ENCODE measurements at places on chromosomes 11 and 22.
A peak's percentile ranks its signal among the peaks of the same experiment; 100 is the strongest.

GRCh38 chr11:16924826-16925560 is 89.2 kb downstream of the PLEKHA7 start:
- DNase-seq = peak; percentile 13

GRCh38 chr22:49959782-49960158 is 802 bp upstream of the PIM3 start:
- peak; percentile 22 for DNase-seq

DNA sequence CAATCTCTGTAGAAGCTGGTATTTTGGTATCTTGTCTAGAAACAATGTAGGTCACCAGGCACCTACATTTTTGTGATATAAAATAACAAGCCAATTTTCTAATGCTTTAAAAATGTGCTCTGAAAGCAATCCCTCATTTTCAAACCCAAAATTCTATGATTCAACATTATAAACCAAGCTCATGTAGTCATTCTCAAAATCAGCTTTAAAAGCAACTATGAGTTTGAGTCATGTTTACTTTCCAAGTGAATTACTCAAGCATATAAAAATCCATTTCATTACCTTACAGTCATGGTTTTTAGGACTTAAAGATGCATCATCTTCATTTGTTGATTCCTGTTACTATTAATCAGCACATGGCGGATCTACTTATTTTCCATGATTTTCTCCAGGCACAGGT is 216.4 kb downstream of the GRM5 start:
- peak; percentile 67 for DNase-seq

- DNase-seq = no peak
These were observed 759.0 kb upstream of the API5 start for GRCh38 chr11:42552786-42553185.

DNA sequence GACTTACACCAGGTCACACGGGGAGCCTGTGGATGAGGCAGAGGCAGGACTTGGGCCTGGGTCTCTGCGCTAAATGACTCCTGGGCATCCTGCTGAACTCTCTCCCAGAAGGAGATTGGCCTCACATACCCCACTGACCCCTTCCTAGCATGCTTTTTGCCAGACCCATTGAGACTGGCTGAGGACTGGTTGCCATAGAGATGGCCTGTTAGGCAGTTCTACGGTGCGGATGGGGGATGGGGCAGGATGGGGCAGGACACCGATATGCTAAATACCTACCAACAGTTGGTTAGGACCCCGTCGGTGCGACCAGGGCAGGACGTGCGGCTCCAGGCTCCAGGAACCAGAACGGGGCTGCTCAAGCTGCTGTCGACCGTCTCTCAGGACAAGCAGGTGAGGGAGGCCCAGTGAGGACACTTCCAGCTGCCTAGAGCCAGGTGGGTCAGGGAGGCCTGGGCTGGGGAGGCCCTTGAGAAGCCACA is at the start of gene TSGA10IP:
Gene TSGA10IP, plus strand, starts transcription at position 51 of the 482 bp plus-strand sequence. Its CDS starts 196 bp downstream, at position 247.
- no peak for DNase-seq

GRCh38 chr22:28771195-28771791 is 1.2 kb upstream of the CCDC117 start:
- DNase-seq = no peak

- DNase-seq = no peak
These were observed 30.2 kb downstream of the OSBPL5 start for GRCh38 chr11:3134651-3135480.

- DNase-seq = no peak
These were observed 89.4 kb upstream of the THY1 start for GRCh38 chr11:119512369-119512768.

GRCh38 chr11:57397394-57397990 is 7.0 kb upstream of the PRG2 start:
- no peak for DNase-seq

DNA sequence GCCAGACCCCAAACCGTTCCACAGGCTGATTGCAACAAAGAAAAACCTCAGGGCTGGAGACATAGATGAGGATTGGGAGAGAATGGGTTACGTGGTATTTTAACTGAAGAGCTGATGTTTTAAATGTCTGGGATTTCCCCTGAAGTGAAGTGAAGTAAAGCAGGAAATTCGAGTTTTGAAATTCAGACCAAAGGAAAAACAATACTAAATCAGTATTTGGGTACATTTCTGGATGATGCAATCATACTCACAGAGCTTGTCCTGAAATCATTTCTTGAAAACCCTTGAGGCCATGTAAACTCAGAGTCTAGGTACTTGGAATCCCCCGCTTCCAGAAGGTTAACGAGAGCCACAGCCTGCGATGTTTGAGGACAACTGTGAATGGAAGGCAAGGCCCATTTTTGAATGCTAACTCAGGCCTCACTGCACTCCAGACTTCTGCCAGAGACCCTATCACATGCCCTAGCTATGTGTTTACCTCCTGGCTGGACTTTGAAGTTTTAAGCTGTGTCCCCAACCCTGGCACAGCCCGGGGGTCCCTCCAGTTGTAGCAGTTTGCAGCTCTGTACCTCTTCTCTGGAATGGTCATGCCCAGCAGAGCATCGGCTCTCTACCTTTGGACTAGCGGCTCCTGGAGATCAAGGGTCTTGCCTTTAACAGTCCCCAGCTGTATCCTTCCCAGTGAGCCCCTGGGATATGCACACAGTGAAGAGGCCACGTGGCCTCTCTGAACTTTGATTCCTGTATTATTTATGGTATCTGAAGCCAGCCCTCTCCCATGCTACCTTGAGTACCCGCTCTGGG is 5.4 kb upstream of the FTH1 start:
- peak; percentile 84 for DNase-seq

GRCh38 chr11:74721479-74721835 is 9.8 kb downstream of the CHRDL2 start:
- DNase-seq = no peak

- no peak for DNase-seq
These were observed 41.5 kb upstream of the PPARA start for GRCh38 chr22:46108564-46109473.

GRCh38 chr11:70070706-70071105 is 7.4 kb upstream of the ANO1 start:
- DNase-seq = no peak

GRCh38 chr22:27687984-27688545 is 113.5 kb downstream of the MN1 start:
- no peak for DNase-seq

DNA sequence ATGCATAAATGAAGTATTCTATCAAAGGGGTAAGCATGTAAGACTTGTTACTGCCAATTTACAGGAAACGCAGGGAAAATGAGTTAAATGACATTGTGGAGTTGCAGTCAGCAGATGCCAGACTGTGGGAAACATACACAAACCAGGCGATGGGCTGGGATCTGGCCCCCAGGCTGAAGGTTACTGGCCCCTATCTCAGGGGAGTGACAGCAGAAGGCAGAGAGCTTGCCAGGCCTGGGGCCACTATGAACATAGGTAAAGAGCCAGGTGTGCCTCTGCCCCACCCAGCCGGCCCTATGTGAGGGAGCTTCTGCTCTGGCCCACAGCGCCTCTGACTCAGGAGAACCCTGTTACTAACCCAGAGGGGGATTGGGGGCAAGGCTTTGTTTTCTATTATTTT is 26.1 kb upstream of the SLC25A1 start:
- DNase-seq = no peak

DNA sequence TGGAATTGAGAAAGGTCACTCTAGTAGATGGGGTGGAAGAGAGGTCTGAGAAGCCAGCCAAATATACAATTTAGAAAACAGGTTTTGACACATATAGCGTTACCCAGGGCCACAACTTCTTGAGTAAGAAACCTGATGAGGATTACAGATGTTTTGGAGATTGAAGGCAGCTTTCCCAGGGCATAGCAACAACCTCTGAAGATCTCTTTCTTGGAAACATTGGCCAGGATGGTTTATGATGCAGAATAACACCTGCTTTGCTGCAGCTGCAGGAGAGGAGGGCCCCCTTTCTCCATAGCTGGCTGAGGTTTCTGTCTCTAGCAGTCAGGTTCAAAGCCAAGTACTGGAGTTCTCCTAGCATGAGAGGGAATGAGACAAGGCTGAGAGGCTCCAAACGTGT is 75.1 kb upstream of the NUP50 start:
- DNase-seq = no peak

- DNase-seq = no peak
These were observed 2.6 kb upstream of the P2RY2 start for GRCh38 chr11:73215191-73216134.

GRCh38 chr11:6703247-6704063 is 20.3 kb upstream of the MRPL17 start:
- peak; percentile 64 for DNase-seq

GRCh38 chr22:50317674-50318073 is 9.1 kb downstream of the DENND6B start:
- DNase-seq = no peak

DNA sequence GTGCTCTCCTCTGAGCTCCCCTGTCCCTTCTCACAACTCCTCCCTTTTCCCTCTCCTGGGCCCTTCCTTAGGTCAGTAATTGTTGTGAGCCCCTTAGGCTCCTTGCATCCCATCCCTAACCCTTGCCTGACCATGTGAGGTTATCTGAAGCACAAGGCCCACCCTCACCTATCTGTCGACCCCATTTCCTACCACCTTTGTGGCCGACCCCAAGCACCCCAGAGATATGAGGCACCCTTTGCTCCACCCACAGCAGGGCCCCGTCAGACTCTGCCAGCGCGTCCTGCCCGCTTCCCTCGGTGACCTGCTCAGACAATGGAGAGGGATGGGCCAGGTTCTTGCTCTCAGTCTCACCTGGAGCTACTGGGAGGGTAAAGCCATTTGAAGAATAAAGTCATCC is 1.3 kb downstream of the GNG3 start:
- no peak for DNase-seq

DNA sequence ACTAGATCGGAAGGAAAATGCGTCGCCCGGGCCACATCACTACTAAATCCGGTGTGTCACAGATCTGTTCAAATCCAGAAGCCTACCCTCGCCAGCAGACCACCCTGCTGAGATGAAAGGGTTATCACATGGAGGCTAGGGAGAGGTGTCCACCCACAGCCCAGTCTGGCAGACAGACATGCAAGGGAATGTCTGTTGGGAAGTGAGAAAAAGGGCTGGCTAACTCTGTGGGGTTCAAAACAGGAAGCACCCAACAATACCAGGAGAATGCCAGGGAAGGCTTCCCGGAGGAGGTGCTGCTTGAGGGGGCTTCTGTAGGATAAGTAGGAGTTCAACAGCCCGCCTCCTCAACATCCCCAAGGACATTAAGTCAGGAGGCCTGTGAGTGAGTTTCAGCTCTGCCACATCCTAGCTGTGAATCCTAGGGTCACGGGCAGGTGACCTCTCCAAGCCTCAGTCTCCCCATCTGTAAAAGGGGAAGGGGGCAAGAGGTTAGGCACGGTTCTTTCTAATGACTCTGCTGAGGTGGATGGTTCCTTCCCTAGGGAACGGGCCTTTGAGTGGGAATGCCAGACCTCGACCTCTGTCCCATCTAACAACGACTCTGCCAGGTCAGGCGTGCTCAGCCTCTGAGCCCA is 1.1 kb downstream of the TPST2 start:
- DNase-seq = no peak

GRCh38 chr11:123537726-123538125 is 107.7 kb downstream of the GRAMD1B start:
- DNase-seq = no peak

DNA sequence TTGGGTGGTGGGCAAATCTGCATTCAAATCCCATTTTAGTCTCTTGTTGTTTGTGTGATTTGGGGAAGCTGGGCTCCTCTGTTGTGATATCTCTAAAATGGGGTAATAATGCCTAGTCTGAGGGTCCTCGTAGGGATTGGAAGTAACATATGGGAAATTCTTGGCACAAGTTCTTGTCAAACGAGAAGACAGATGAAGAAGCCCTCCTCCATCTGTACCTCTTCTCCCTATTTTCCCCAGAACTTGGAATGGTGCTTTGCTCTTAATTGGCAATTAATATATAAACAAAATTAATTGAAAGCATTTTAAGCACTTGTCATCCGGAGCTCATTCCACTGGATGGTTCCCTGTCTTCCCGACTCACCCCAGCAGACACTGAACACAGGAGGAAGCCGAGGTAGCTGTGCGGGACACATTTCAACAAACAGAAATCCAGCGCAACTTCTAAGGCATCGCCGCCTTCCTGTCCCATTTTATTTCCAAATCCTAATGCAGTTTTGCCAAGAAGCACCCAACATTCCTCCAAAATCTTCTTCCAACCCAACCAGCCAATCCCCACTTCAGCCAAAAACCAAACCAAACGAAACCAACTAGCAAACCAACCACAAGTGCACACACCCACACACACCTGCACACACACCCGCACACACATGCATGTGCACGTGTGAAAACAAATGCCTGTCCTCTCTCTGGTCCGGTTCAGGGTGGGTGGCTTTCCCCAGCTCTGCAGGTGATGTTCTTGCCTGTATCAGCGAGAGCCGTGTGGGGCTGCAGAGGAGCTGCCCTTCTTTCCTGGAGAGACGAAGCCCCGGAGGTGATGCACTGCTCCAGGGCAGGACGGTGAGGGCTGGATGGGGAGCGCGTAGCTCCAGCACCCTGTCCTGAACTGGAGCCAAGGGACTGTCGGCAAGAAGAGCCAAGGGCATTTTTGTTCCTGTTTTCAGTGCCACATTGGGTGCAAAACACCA is 100.8 kb upstream of the B3GAT1 start:
- DNase-seq = no peak

DNA sequence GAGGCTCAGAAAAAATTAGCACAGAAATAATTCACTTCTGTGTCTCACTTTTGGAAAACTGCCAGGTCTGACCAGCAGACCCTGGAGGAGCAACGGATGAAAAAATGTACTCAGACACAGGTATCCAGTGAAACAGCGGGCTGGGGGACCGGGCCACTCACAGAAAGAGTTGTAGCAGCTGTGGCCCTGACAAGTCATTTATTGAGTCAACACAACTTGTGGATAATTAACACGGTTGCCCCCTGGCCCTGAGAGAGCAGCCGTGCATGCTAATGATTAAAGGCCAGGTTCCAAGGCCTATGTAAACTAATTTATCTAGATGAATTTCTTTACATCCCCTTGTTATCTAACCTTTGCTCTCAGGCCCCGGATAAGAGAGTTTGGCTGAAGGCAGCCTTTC is 131.3 kb downstream of the AASDHPPT start:
- no peak for DNase-seq

- DNase-seq = no peak
These were observed 2.7 kb downstream of the CADM1 start for GRCh38 chr11:115501502-115501892.

DNA sequence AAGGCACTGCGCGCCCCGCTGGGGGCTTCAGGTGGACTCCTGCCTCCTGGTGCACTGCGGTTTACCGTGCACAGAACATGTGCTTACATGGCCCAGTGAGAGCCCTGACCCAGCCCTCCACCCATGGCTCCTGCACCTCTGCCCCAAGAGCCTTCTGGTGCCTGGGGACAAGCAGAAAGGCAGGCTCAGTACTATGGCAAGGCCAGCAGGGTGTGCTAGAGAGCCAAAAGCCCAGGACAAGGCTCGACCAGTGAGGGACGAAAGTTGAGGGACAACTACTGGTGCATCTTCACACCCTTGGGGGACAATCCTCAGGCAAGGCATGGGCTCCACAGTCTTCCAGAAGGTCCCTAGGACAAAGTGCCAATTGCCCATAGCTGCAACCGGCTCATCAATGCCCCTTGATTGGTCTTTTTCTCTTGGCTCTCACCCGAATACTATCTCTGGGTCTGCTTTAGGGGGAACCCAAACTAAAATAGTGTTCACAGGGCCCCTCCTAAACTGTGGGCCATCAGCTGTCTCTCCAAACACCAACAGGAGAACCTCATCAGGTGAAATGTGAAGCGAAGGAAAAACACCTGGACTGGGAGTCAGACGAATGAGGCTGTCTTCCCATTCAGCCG is 13.5 kb downstream of the PGA5 start:
- DNase-seq = peak; percentile 50

- peak; percentile 25 for DNase-seq
These were observed 639.3 kb upstream of the KIRREL3 start for GRCh38 chr11:127639916-127640315.

All from fibroblast of skin of back (primary cell).